EL (cell line): ENCODE measurements at places on chromosomes 4 and X.

DNA sequence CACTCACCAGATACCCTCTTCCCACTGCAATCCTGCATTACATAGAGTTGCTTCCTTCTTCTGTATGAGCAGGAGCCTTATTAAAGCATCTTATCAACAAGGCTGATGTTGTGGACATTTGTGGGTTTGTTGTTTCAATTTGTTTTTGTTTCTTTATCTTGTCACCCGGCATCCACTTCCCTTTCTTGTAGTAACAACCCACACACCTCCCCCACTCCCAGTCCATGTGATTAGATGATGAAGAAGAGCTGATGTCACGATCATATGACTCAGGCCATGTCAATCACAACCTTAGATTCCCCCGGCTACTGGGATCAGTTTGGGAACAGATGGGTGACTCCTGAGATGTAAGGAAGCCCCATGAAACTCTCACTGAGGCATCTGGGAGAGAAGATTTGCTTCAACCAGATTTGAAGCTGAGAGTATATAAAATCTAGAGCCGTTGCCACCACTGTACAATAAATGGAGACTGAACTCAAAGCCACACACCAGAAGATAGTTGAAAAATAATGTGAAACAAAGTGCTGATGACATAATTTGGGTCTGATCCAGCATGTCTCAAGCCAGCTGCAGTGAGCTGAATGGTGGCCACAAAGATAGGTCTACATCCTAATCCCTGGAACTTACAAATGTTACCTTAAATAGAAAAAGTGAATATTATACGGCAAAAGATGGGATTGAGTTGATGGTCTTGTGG lies 34.1 kb upstream of the SRD5A3 start:
- DNase-seq, result no peak

- no peak for DNase-seq
These were observed 629.2 kb downstream of the KLHL13 start for GRCh38 chrX:117487421-117487820.

DNA sequence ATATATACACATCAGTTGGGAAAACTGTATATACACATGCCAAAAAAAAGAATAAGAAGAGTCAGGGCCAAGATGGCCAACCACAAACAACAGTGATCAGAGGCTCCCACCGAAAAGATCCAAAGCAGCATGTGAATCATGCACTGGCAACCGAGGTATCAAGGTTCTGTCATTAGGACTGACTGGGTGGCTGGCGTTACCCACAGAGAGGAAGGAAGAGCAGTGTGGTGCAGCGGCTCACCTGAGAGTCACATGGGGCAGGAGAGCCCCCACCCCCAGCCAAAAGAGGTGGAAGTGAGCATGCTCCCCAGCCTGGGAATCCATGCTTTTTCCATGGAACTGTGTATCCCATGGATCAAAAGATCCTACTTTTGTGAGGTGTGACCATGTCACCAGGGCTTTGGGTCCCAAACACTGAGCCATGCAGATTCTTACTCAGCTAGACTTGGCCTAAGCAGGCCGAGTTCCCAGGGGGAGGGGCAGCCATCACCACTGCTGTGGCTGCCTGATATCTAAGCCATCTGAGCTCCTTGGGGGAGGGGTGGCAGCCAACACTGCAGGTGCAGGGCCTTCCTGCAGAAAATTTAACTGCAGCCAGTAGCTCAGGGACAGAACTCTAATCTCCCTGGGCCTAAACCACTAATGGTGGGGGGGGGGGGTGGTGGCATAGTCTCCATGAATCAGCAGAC lies 52.8 kb downstream of the P2RY10 start:
- no peak for DNase-seq

DNA sequence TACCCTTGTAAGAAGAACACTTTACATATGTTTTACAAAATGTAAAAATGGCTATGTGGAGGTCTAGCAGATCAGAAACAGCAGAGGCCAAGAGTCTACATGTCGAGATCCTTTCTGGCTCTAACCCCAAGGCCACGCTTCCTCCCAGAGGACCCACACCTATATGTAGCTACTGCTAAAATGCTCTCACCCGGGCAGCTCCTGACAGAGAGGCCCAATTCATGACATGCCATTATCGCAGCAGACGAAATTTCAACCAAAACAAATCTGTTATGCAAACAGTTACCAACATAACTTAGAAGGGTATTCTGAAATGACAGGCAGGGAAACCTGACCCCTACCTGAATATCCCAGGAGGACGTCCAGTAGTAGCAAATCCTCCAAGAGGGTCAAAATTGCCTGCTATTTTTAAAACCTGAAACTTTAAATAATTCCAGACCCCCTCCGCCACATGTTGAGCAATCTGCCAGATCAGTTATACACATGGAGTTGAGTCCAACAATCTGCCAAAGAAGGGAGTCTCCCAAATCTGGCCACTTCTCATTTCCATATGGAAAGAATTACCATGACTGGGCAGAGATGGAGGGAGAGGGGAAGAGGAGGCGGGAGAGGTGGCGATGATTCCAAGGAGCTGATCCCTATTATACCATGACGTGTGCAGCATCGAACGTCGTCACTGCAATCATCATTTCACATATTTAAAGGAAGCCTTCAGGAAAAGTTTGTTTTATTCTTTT lies 192.9 kb upstream of the TBL1X start:
- DNase-seq, result no peak

DNA sequence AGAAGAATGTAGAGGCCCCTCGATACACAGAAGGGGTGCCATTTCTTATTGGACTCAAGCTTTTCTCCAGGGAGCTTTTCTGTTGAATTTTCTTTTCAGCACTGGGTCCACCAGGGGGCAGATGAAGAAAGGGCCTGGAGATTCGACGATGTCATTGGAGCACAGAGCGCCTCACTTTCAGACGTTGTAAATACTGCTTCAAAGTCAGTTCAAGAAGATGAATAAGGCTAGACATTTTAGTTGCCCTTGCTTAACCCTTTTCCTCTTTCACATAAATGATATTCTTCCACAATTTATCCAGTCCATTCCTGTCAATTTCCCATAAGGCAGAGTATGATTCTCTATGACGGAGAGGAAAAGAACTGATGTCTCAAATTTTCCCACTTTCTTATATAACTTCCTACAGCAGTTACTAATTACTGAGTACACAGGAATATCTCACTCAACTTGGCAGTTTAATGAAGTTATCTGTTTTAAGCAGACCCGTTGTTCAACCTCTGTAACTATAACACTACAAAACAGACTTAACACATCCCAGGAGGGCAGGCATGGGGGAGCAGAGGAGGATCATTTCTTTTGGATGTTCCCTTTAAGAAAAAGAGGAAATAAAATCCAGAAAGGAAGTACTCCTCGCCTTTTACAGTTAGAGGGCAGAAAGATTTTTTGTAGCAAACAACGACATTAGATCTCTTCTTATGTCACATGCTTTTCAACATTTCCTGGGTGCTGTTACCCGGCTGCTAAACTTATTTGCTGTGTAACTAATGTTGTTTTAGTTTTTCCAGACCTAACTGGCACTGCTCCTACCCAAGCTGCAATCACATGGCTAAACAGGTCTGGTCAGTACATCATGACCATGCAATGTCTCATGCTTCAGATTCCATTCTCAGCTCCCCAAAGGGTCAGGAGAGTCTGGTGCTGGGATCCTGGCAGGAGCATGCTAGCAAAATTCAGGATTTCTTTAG lies 12.2 kb upstream of the CENPU start:
- DNase-seq, result peak; percentile 71

DNA sequence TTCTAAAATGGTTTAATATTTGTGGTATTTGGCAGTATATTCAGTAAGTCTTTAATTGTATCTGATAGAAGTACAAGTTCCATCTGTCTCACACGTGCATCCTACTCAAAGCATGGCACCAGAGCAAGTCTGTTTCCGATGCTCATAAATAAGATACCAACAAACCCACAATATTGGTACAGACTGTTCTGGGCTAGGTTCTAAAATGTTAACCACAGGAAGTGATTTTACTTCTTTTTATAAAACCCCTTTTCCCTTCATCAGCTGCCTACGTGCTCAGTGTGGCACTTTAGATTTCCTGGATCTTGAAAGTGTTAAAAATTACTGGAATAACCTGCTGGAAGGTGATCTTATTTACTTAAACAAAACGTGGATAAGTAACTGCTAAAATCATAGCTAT lies 165.1 kb downstream of the CFAP299 start:
- DNase-seq, result no peak
